ENCODE measurements at places on chromosomes 7 and 10.

- DNase-seq, result no peak
Measured at GRCh38 chr10:34255035-34255434, 560.1 kb downstream of the PARD3 start.

DNA sequence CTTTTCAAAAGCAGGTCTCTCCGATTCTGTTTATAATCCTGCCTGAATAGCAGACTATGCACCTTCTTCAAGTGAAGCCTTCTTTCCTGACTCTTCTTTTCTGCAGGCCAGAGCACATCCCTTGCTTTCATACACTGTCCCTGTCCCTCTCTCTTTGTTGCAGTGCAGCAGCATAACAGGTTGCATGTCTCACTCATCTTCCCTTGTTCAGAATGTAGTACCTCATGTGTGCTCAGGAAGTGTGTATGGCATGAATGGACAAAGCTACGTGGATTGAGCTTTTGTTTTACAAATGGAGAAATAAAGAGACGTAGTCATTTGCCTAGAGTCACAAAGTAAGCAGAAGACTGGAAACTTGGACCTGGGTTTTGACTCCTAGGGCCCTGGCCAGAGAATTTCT is 68.0 kb downstream of the PTPRZ1 start:
- no peak for DNase-seq

- DNase-seq, result peak; percentile 33
Measured at GRCh38 chr10:103238506-103239252, 7.0 kb upstream of the RPEL1 start.

- DNase-seq, result no peak
Measured at GRCh38 chr10:77159538-77160110, 478.0 kb downstream of the KCNMA1 start.

- no peak for DNase-seq
Measured at GRCh38 chr7:68613405-68613804, 984.9 kb upstream of the AUTS2 start.

DNA sequence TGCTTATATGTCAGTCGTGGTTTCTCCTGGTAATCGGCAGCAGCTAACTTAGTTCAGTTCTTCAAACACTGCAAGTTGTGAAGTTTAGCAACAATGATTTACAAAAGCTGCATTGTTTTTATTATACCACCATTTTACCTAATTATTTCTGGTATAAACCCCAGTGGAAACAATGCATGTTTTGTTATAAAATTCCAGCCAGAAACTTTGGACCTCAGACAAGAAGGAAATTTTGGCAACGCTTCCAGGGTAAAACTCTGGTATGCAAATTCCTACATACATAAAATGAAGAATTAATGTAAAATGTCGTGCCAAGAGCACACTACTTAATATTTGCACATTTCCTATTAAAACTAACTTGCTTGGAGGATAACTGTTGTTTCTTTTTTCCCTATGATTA is 277.4 kb upstream of the LYZL1 start:
- DNase-seq, result no peak

GRCh38 chr7:33091111-33091531 is 18.1 kb downstream of the RP9 start:
- no peak for DNase-seq

- DNase-seq, result no peak
Measured at GRCh38 chr10:20228729-20229128, 412.5 kb downstream of the PLXDC2 start.

Measured in GM04503 (cell line).